ENCODE measurements at places on chromosomes 12 and 14. TPM values are rescaled to one million over a fixed set of nuclear protein-coding genes. Genes with fewer than 3 reads are reported as not detected.

GRCh38 chr14:23129759-23130316 is 10.8 kb upstream of the CEBPE start:
- DNase-seq, result no peak
- H3K36me3 ChIP-seq, result no peaks in the 10 kb centered on the region
- H3K4me1 ChIP-seq, result no peaks in the 10 kb centered on the region
- H3K4me3 ChIP-seq, result no peak overlapping the region
- H3K27me3 ChIP-seq, result peaks cover 28% of the 10 kb centered on the region

DNA sequence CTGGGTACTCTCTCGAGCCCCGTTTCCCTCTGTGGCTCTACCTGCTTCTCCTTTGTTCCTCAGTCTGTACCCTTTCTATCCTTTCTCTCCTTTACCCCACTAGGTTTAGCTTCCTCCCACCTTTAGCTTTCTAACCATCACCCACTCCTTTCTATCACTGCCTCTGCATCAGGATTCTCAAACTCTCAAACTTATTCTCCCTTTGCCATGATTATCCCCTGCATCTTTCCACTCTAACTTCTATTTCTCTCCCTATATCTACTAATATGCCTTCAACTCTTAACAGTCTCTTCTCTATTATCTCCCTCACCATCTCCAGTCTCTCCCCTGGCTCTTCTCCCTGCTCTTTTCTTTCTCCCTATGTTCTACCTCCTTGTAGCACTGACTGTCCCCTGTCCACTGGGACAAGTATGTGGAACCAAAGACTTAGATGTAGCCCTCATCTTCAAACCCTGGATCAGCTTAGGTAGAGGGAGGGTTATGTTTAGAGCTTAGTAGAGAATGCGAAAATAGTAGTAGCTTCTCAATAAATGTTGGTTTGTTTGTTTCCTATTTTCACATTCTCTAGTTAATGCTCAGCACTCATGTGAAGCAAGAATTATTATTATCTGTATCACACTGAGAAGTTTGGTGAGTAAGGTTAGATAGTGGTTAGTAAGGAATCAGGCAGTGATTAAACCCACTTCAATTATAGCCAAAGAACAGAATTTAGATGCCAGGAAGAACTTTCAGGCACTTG is 3.4 kb downstream of the GDF11 start:
- H3K27ac ChIP-seq, result peak overlapping the region; percentile 59
- no peak for DNase-seq
- H3K4me3 ChIP-seq, result peak overlapping the region; percentile 3

DNA sequence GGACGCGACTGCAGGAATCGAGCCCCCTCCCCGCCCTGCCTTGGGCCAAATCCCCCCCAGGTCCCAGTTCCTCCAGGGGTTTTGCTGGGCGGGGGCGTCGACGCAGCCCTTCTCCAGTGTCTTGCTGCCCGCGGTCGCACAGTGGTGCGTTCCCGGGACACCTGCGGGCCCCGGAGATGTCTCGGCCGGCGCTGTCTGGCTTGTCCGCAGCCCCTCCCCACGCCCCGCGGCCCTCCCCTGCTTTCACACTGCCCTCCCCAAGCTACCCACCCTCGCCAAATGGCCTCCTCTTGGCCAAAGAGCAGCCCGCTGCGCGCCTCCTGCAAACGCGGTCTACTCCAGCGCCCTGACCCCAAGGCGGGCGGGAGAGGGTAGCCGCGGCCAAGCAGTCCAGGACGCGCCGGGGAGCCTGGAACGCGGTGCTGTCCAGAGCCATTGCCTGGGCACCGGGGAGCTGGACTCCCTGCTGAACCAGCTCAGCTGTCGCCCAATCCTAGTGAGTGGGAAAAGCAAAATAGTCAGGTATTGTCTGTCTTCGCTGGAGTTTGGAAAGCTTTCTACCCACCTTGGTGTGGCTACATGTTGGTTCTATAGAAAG is 122.0 kb downstream of the AACS start:
- H3K36me3 ChIP-seq, result no peaks in the 10 kb centered on the region
- no peak overlapping the region for H3K27ac ChIP-seq
- H3K27me3 ChIP-seq, result peaks cover 47% of the 10 kb centered on the region
- no peak for DNase-seq
- H3K4me1 ChIP-seq, result peaks cover 20% of the 10 kb centered on the region
- peak overlapping the region; percentile 38 for H3K4me3 ChIP-seq

DNA sequence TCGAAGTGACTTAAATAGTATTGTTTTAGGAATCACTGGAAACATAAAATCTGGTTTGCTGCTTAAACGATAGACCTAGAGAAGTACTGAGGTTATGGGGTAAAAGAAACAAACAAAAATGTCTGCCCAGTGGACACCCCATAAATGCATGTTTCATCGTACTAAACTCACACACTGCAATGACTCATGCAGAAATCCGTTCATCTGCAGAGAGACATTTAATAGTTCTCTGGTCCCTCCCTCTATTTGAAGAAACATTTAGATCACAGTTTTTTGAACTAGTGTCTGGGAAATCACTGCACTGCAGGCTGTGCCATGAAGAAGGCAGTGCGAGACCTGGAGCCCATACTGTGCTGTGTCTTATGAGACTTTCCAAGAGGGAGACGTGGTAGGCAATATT is 25.5 kb downstream of the SLC17A8 start:
- H3K36me3 ChIP-seq, result no peaks in the 10 kb centered on the region
- peaks cover 11% of the 10 kb centered on the region for H3K27me3 ChIP-seq
- H3K4me1 ChIP-seq, result no peaks in the 10 kb centered on the region
- no peak for DNase-seq

DNA sequence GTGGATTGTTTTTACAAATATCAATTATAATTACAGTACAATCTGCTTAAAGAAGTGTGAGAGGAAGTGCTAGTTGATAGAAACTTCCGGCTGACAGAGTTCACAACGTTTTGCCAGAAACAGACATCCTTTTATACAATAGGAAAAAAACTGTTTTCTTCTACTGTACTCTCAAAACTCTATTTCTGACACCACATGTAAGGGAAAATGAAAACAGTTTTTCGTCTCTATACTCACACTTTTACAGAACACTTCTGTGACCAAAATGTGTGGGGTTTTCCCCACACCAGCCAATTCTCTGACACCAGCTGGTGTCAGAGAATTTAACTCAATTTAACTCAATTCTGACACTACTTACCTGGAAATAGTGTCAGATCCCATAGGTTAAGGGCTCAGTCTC is 24.2 kb upstream of the HIF1A start:
- H3K36me3 ChIP-seq, result no peaks in the 10 kb centered on the region
- H3K4me1 ChIP-seq, result peaks cover 11% of the 10 kb centered on the region
- no peaks in the 10 kb centered on the region for H3K27me3 ChIP-seq
- no peak overlapping the region for H3K27ac ChIP-seq
- no peak for DNase-seq
- H3K4me3 ChIP-seq, result no peak overlapping the region

DNA sequence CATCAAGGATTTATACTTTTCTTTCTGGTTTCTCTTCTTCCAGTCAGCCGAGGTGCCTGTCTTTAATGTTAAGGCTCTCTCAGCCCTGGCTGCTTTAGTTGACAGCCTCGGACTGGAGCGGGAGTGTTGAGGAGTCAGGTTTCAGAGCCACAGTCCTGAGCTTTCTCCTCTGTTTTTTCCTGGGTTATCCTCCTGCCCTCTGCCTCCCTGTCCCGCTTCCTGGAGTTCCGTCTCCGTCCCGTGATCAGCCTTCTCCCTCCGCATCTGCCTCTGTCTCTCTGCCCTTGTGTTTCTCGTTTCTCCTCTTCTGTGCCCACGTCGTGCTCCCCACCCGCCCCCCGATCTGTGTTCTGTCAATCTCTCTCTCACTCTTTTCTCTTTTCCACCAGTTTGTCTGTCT is 33.0 kb downstream of the IQSEC3 start:
- peak overlapping the region; percentile 62 for H3K4me3 ChIP-seq
- H3K4me1 ChIP-seq, result peaks cover 41% of the 10 kb centered on the region
- H3K27me3 ChIP-seq, result peaks cover 24% of the 10 kb centered on the region
- no peaks in the 10 kb centered on the region for H3K36me3 ChIP-seq
- peak overlapping the region; percentile 52 for H3K27ac ChIP-seq

GRCh38 chr12:80154261-80154660 is 54.9 kb downstream of the OTOGL start:
- H3K4me1 ChIP-seq, result no peaks in the 10 kb centered on the region
- no peaks in the 10 kb centered on the region for H3K36me3 ChIP-seq
- no peak overlapping the region for H3K27ac ChIP-seq
- DNase-seq, result no peak

DNA sequence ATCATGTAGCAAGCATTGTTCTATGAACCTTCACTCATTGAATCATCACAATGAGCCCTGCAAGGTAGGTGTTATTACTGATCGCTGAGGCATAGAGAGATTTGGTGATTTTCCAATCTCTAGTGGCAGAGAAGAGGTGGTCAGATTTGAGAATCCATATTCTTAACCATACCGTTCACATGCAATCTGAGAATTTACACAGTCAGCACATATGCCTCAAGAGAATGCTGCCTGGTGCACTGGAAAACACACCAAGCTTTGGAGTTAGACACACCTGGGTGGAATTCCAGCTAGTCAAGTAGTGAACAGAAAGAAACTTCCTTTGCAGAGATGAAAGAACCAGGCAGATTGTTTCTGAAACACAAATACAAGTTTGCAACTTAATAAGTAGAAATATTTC is 94.1 kb downstream of the LGR5 start:
- peaks cover 9% of the 10 kb centered on the region for H3K4me1 ChIP-seq
- no peak for DNase-seq

GRCh38 chr14:68238976-68239375 is 419.4 kb downstream of the RAD51B start:
- no peaks in the 10 kb centered on the region for H3K27me3 ChIP-seq
- no peak overlapping the region for H3K27ac ChIP-seq
- no peak for DNase-seq
- H3K4me3 ChIP-seq, result no peak overlapping the region
- H3K36me3 ChIP-seq, result no peaks in the 10 kb centered on the region
- H3K4me1 ChIP-seq, result peaks cover 11% of the 10 kb centered on the region

DNA sequence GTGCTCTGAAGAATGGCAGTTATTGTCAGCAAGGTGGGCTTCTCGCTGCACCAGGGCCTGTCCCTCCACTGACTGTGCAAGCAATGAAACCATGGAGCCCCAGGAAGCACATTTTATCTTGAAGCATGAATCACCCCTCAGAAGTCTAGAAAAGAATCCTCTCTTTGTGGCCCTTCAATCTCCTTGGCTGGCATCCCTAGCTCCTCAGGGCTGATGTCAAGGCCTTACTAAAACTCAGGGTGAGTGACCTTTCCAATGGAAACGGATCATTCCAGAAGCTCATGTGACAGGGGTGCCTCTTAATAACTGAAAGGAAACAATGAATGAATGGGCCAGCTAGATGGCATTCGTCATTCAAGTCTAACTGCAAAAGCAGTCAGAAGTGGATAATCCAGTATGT is 22.3 kb upstream of the PLEKHH1 start:
- H3K27me3 ChIP-seq, result peaks cover 22% of the 10 kb centered on the region
- no peaks in the 10 kb centered on the region for H3K36me3 ChIP-seq
- H3K27ac ChIP-seq, result no peak overlapping the region

- H3K27me3 ChIP-seq, result no peaks in the 10 kb centered on the region
- peak; percentile 48 for DNase-seq
- peaks cover 35% of the 10 kb centered on the region for H3K4me1 ChIP-seq
- peaks cover 46% of the 10 kb centered on the region for H3K36me3 ChIP-seq
Observed at GRCh38 chr14:64730061-64730440, 25.8 kb downstream of the PLEKHG3 start.

DNA sequence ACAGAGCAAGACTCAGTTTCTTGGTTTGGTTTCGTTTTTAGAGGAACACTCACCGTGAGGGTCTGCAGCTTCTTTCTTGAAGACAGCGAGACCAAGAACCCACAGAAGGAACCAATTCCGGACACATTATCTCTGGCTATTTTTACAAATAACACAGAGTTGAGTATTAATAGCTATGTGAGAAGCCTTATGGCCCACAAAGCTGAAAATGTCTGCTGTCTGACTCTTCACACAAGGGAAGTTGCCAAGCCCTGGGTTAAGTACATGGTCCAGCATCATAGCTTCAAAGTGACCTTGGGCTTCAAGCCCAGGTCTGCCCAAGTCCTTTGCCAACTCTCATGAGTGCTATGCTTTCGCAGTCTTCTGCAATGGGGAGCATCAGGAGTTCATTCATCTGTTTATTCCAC is 2.6 kb upstream of the LGMN start:
- no peaks in the 10 kb centered on the region for H3K36me3 ChIP-seq
- H3K27me3 ChIP-seq, result no peaks in the 10 kb centered on the region
- no peak overlapping the region for H3K4me3 ChIP-seq
- peaks cover 26% of the 10 kb centered on the region for H3K4me1 ChIP-seq
- DNase-seq, result no peak
- no peak overlapping the region for H3K27ac ChIP-seq

DNA sequence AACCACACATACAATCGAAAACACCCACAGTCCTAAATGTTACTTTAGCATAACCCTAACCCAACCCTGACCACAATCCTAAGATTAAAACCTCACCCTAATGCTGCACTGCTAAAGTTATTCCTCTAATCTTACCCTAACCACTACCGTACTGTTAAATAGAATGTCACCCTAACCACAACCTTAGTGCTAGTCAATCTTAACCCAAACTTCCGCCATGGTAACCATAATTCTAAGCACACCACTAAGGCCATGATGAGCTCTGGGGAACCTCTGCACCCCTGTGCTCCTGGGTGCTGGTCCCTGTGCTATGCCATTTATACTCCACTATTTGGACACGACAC is 38.0 kb downstream of the LTBP2 start:
- H3K27ac ChIP-seq, result peak overlapping the region; percentile 100
- H3K36me3 ChIP-seq, result no peaks in the 10 kb centered on the region
- H3K4me3 ChIP-seq, result no peak overlapping the region
- peaks cover 93% of the 10 kb centered on the region for H3K4me1 ChIP-seq

DNA sequence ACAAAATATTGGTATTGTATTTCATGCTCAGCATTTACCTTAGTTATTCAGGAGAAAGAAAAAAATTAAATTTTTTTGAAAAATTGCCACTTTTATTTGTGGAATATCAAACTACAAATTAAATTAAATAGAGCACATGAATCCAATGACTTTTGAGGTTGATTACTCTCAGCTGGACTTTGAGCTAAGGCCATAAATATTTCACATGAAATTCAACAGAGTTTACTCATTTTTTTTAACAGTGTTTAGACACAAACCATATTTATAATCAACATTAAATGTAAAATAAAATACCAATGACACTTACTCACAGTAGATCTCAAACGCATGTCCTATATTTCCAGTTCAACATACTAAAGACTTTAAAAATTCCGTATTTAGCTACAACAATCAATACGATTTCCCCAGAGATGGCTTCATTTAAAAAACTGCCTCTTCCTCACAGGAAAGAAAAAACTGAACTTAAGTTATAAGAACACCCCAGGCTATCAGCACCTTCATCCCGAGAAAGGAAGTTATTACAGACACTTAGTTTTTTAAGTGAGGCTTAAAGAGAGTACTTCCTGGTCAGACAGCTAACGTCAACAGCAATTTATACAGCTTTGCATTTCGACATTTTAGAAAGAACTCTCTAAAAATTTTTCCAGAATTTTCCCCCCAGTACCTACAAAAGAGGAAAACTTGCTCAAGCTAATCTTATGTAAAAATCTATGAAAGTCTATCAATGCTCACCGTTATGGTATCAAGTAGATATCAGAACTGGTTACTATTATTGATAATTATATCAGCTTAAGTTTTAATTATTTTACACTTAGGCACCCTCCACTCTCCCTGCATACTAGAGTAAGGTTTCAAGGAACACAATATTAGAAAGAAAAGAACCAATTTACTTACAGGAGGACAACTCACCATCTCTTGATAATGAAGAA is 13.8 kb downstream of the TAOK3 start:
- no peak for DNase-seq
- peaks cover 63% of the 10 kb centered on the region for H3K4me1 ChIP-seq
- no peaks in the 10 kb centered on the region for H3K36me3 ChIP-seq
- H3K4me3 ChIP-seq, result peak overlapping the region; percentile 58

KRT74 gene
- not detected for total RNA-seq

SLC5A8 gene
- not detected for total RNA-seq

MGP gene
- total RNA-seq, result 215 TPM

TTC6 gene
- not detected for total RNA-seq

Data from chondrocyte (in vitro differentiated cells).